GM03348 (cell line): ENCODE measurements at places on chromosomes 3 and 15.

GRCh38 chr3:161221806-161222600 lies 892 bp downstream of the NMD3 start:
- peak; percentile 30 for DNase-seq

DNA sequence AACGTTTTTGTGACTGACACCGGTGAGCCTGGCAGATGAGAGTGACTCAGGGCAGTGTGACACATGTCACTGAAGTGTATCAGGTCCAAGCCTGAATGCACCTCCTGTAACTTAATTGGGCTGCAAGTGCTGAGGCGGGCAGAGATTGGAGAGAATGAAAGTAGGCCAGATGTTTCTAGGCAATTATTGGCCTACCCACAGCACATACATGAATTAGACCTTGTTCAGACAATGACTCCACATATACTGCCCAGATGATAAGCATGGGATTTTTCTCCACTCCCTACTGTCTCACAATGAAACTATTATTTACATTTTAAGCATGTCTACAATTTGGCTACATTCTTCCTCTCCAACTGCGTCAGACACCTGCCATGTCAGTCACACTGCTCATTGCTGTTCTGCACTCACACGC lies 187.3 kb upstream of the ZNF385D start:
- DNase-seq = no peak

DNA sequence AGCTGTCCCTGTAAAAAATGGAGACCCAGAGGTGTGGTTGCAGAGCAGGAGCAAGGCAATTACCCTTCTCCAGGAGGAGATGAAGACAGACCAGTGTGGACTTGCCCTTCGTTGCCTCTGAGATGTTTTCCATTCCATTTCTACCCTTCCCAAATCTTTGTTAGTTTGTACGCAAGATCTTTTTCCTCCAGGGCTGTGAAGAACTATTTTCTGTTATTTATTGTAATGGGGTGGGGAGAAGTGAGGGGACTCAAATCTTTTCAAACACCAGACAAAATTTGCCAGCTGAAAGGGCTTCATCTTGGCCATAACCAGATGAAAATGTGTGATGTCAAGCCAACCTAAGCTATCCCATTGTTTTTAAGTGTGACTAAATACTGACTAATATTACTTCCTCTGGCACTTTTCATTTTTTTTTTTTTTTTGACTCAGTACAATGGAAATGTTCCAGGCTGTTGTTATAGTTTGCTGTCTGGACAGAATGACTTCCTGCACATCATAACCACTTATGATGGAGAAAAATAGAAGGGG lies 271.3 kb upstream of the TPRG1 start:
- DNase-seq = peak; percentile 75

DNA sequence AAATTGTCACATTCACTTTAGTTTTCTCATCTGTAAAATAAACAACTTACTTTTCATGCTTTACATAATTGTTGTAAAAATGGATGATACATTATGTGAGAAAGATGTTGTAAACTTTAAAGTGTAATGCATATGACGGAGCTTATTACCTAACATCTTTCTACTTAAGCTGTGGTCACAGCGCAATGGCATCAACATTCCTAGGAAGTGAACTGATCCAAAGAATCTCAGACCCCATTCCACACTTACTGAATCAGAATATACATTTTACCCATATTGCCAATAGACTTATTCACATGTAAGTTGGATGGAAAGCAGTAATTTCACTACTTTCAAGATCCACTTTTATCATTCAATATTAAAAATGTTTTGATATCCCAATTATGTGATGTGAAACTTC lies 497.5 kb downstream of the FGF12 start:
- no peak for DNase-seq

DNA sequence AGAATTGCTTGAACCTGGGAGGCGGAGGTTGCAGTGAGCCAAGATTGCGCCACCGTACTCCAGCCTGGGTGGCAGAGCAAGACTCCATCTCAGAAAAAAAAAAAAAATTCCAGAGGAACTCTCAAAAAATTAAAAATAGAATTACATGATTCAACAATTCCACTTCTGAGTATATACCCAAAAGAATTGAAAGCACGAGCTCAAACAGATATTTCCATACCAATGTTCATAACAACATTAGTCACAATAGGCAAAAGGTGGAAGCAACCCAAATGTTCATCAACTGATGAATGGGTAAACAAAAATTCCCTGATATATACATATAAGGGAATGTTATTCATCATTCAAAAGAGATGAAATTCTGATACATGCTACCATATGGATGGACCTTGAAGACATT lies 16.9 kb upstream of the MORF4L1 start:
- DNase-seq = no peak

DNA sequence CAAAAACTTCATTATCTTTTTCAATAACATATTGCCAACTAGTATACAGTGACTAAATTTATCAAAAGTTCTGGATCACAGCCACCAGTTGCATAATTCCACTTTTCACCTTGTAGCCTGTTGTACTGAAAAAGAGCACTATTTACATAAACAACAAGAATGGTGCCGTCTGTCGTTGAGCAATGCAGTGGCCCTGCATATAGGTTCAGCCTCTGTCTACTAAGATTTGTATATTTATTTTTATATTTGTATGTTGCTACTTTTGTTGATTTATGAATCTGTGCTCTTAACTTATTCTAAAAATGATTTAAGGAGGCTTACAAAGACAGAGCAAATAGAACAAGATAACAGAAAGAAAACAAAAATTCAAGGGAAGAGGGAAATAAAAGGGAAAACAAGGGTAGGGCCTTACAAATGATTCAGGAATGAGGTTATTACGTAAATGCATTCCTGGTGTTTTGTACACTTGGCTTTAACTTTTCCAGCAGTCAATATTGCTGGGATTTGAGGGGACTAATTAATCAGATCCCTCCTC lies 257.6 kb upstream of the STT3B start:
- DNase-seq = peak; percentile 77

- DNase-seq = no peak
Measured at GRCh38 chr3:195123281-195123691, 147.7 kb downstream of the XXYLT1 start.

- DNase-seq = peak; percentile 42
Measured at GRCh38 chr3:75192146-75192616, 471.9 kb upstream of the FRG2C start.

DNA sequence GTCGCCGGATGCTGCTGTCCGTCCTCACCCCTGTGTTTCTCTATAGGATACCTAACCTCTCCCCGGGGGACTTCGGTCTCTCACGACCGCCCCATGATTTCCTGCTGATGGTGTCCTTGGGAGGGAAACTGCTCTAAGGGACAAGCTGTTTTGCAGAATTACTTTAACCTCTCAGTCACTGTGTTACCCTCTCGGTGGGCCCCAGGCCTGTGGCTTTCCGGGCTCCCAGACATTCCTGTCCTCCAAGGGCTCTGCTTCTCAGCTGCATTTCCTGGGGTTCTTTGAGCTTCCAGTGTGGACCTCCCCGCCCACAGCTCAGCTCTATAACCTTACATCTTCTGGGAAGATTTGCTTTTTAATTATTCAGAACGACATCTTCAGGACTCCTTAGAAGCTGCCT lies 40.9 kb downstream of the CHST2 start:
- no peak for DNase-seq

DNA sequence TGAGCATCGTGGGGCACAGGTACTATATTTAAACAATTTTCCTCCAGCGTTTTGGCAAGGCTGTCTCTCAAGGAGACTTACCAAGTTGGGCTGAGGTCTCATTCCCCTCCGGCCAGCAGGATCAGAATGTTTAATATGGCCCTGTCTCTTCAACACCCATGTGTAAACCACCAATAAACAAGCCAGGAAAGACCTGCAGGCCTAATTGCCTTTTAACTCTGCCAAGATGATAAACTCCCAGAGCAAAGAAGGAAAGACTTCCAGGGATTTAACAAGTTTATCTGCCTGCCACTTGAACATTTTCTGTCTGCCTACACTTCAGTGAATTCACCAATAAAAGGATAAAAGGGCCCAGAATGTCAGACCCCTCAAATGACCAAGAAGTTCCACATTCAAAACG lies 130.3 kb upstream of the WNT5A start:
- DNase-seq = no peak

- no peak for DNase-seq
Measured at GRCh38 chr3:150215616-150216015, 192.5 kb upstream of the TSC22D2 start.

GRCh38 chr3:29026959-29027358 lies 253.9 kb upstream of the RBMS3 start:
- DNase-seq = no peak

GRCh38 chr3:86991482-86991815 lies 500 bp upstream of the VGLL3 start:
- DNase-seq = no peak

DNA sequence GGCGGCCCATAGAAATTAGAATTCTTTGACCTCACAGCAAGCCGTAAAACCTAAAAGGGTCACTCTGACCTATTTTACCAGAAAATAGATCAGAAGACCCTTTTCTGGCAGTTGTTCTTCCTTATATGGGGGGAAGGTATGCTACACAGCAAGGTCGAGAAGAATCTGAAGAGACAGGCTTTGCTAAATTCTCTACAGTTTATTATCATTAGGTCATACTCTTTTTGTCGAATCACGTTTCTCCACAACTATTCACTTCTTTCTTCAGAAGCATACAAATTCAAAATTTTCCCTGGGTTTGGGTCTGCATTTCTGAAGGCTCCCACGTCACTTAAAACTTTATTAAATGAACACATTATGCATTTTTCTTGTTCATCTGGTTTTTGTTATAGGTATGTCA lies 229.5 kb upstream of the GRM7 start:
- no peak for DNase-seq

DNA sequence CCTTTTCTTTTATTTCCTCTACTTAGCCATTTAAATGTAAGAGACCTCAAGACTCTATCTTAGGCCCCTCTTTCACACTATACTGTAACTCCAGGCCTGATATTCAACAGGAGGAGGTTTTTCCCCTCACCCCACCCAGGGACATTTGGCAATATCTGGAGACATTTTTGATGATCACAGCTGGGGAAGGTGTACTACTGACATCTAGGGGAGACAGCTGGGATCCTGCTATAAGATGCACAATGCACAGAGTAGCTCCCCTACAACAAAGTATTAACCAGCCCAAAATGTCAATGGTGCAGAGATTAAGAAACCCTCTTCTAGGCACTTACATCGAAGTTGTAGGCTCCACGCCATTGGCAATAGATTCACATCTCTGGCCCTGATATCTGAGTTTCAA lies 517.5 kb upstream of the UBE2E2 start:
- peak; percentile 14 for DNase-seq

DNA sequence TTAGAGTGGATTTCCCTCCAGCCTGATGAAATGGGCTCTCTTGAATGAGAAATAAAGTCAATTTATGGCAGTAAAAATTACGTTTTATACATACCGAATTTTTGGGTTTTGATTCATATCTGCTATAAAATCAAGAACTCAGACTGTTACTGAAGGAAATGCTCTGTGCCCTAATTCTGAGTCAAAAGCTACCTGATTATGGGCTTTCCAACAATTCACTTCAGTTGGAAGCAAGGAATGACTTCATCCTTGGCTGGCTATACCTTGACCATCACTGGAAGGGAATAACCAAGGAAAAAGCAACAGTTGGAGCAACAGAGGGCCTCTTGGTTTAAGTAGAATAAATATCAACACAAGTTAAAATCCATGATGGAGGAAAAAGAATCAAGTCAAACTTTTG lies 88.6 kb downstream of the ZNF385D start:
- DNase-seq = no peak

- no peak for DNase-seq
Measured at GRCh38 chr3:50341537-50341936, 901 bp upstream of the RASSF1 start.

- no peak for DNase-seq
Measured at GRCh38 chr15:50146632-50147031, 27.6 kb upstream of the ATP8B4 start.

DNA sequence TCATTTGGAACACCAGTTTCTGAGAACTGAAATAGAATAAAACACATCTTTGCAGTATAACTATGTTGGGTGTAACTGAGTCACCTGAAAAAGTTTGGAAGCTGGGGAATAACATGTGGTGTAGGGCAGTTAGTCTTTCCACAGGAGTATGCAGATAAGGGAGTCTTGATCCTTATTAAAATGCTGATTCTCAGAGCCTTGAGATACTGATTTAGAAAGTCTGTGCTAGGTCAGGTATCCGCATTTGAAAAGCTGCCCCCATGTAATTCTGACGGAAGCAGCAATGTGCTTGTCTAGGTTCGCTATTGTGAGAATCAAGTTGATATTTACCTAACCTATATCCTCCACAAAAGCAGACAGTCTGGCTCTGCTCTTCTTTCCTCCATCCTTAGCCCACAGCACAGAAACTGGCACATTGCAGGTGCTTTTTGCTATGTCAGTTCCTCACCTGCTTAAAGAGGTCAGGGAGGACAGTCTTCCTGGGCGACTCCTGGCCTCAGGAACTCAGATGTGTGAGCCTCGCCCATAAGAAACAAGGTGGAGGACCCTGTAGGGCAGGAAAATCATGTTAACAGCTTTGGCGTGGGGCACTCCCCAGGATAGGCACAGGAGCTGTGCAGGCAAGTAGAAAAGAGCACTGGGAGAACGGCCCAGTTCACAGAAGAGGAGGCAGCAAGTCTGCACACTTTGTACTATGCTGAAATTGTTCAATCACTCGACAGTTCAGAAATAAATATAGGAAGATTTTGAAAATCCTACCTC lies 27.6 kb upstream of the SRPRB start:
- DNase-seq = no peak

- DNase-seq = no peak
Measured at GRCh38 chr3:56889131-56889530, 87.4 kb upstream of the ARHGEF3 start.

DNA sequence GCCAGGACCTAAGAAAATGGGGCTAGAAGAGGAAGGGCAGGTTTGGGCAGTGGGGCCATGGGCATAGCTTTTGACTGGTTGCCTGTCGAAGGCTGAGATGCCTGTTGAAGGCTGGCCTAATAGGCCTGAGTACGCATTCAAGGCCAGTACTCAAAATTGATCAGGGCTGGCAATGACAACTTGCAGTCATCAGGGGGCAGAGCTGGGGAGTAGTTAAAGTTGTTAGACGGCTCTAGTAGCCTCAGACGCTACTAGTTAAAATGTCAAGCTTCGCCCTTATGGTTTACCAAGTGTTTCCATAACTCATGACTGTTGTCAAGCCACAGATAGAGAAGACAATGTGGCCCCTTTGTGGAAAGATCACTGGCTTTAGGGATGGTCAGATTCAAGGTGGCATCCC lies 28.7 kb downstream of the SPG21 start:
- no peak for DNase-seq

DNA sequence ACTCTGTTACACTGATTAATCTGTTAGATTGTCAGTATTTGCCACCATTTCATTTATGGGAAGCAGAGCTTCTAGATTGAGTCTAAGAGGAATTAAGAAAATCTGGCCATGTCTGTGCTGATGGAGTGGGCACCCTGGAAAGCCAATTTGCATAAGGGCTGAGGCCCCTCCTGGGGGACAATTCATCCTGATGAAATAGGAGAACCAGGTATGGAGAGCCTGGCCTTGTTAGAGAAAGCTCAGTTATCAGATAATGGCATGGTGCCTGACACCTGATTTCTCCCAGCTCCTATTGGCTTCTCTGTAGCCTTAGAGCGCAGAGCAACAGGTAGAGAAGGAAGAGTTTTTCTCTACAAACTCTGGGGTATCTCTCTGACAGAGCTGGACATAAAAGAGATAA lies 114.2 kb downstream of the EBLN2 start:
- no peak for DNase-seq

- no peak for DNase-seq
Measured at GRCh38 chr3:183500981-183501704, 54.4 kb downstream of the KLHL6 start.

- no peak for DNase-seq
Measured at GRCh38 chr3:143731776-143732175, 116.5 kb downstream of the SLC9A9 start.

- DNase-seq = no peak
Measured at GRCh38 chr3:139378587-139379241, 10.7 kb downstream of the COPB2 start.
